NCI-H69 (cell line): ENCODE measurements at places on chromosomes 3 and 15.

- DNase-seq: no peak
These were observed 281.2 kb upstream of the ALCAM start for GRCh38 chr3:105085506-105085905.

DNA sequence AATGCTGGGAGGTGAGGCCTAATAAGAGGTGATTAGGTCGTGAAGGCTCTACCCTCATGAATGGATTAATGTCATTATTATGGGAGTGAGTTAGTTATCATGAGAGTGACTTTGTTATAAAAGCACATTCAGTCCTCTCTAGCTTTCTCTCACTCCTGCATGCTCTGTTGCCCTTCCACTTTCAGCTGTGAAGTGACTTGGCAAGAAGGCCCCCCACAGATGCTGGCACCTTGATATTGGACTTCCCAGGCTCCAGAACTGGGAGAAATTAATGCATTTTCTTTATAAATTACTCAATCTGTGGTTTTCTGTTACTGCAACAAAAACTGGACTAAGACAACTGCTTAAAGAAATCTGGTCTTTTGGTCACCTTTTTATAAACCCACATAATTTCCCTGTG, 144.3 kb downstream of the FBN1 start:
- no peak for DNase-seq

DNA sequence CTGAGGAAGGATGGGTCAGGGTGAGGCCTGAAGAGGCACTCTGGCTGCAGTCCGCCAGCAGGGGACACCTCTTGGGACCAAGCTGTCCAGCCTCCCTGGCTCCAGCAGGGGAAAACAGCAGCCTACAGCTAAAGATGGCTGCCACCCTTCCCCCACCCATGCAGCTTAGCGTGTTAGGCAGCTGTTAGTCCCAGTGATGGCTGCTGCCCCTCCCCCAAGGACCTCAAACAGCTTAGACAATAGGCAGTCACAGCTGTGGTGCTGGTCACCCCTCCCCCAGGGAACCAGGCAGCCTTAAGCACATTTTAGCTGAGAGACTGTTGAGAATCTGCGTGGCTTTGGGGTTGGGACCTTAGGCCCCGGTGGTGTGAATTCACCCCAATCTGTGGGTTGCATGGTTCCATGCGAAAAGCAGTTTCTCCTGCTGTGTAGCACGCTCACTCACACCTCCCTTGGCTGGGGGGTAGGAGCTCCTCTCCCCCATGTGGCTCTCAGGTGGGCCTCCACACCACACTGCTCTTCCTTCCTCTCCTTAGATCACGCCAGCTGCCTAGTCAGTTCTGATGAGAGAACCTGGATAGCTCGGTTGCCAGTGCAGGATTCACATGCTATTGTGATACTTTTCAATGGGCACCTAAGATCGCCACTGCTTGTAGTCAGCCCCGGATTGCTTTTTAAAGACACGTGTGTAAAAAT, 140.5 kb upstream of the CADPS start:
- peak; percentile 78 for DNase-seq

DNA sequence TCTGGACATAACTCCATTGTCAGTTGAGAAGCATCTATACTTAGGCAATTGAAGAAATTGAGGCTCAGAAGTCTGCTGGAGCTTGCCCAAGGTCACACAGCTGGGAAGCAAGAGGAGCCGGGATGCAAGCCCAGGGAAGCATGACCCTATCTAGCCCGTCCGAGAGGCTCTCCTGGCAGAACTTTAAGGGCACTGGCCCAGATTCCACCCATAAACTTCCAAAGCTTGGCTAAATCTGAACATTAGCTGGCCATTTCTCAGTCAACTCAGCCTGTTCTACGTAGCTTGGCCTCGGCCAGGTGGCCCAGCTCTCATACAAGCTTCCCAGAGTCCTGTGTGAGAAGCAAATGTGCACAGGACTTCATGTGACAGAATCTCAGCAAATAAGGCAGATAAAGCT, 75.8 kb downstream of the LRIG1 start:
- DNase-seq: no peak

GRCh38 chr3:38165722-38166387, 518 bp downstream of the OXSR1 start:
- DNase-seq: peak; percentile 20
